ENCODE measurements at places on chromosomes 1 and 21.
A peak's percentile ranks its signal among the peaks of the same experiment; 100 is the strongest.

- DNase-seq: no peak
Observed at GRCh38 chr1:26696119-26696653, 371 bp downstream of the ARID1A start.

GRCh38 chr1:28744184-28744583, 7.4 kb downstream of the YTHDF2 start:
- no peak for DNase-seq

- DNase-seq: no peak
Observed at GRCh38 chr1:207952617-207953542, 42.0 kb upstream of the CD34 start.

- DNase-seq: no peak
Observed at GRCh38 chr21:38671773-38672172, 134.0 kb upstream of the ETS2 start.

DNA sequence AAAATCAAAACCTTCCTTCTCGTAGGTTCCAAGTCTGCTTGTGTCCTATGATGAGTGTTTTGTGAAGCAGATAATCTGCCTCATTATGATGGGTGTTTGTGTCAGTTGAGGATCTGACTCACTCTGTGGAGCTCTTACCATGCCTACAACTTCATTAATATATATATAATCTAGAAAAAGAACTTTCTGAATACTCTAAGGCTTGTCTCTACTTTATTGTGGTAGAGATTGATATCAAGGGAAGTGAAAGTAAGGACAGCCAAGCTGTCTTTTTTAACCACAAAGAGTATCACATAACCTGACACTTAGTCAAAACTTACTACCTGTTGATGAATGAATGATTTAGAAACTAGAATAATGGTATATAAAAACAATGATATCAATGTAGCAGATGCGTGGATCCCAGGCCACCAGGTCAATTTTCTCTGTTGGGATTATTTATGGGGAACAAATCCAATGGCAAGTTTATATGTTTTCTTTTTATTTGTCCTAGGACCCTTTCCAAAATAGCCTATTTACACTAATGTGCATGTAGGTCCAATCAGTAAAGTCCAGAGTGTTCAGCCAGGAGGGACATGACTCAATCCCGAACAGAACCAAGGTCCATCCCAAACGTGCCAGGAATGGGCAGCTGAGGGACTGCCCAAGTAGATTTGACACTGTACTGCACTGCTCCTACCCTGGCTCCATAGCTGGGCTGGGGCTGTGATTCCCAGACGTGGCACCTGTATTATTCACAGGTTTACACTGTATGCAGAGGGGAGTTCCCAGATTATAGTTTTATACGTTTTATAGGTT, 182.3 kb upstream of the GREM2 start:
- DNase-seq: no peak

- no peak for DNase-seq
Observed at GRCh38 chr1:22141554-22142314, 1.2 kb downstream of the WNT4 start.

- DNase-seq: no peak
Observed at GRCh38 chr21:17053321-17053720, 459.5 kb upstream of the CXADR start.

GRCh38 chr1:92509619-92510018, 22.9 kb upstream of the GFI1 start:
- no peak for DNase-seq

GRCh38 chr1:52296345-52296744, 69.7 kb downstream of the CC2D1B start:
- DNase-seq: peak; percentile 17

DNA sequence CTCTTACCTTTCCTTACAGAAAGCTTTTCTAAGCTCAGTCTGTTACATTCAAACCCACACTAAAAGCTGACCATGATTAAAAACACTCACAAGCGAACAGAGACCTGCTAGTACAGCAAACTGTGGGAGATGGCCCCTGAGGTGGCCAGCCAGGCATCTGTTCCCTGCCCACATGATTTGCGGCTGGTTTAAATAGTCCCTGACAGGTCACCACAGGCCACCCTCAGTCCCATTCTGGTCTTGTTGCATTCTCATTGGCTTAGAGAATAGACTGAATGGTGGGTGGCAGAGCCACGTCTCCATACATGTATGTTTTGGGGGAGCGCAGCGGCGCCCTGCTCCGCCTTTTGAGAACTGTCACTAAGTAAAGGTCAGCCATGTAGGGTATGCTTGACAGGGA, 2.3 kb upstream of the ACTA1 start:
- DNase-seq: no peak

GRCh38 chr1:59696421-59697115, 118.2 kb upstream of the HOOK1 start:
- DNase-seq: no peak

DNA sequence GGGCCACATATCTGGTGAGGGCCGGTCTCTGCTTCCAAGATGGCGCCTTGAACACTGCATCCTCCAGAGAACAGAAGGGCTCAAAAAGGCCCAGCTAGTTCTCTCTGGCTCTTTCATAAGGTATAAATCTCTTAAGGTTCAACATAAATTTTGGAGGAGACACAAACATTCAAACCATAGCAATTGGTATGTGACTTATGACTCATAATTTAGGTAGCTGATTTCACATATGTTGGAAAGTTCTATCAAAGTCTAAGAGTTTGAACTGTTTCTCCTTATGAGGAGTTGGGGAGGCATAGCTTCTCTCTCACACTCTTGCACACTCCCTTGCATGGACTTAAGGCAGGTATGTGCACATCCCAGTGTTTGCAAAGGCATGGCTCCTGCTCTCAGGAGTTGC, 5.1 kb upstream of the FYB2 start:
- no peak for DNase-seq

GRCh38 chr1:67761730-67762129, 71.5 kb downstream of the GNG12 start:
- DNase-seq: no peak

DNA sequence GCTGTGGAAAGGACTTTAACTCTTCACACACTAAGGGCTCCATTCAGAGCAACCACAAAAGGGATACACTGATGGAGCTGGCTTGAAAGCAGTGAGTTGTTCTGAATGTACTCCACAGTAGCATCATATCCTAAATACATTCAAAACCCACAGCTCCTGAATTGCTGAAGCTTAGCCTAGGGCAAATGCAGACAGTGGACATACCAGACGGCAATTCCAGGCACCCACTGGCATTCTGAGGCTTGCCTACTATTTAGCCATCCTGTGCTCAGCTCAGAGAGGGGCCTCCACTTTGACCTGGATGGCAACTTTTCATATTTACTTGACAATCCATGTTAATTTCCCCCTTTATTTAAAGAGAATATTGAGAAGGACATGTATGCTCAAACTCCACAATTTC, 303.5 kb downstream of the NTNG1 start:
- DNase-seq: no peak

DNA sequence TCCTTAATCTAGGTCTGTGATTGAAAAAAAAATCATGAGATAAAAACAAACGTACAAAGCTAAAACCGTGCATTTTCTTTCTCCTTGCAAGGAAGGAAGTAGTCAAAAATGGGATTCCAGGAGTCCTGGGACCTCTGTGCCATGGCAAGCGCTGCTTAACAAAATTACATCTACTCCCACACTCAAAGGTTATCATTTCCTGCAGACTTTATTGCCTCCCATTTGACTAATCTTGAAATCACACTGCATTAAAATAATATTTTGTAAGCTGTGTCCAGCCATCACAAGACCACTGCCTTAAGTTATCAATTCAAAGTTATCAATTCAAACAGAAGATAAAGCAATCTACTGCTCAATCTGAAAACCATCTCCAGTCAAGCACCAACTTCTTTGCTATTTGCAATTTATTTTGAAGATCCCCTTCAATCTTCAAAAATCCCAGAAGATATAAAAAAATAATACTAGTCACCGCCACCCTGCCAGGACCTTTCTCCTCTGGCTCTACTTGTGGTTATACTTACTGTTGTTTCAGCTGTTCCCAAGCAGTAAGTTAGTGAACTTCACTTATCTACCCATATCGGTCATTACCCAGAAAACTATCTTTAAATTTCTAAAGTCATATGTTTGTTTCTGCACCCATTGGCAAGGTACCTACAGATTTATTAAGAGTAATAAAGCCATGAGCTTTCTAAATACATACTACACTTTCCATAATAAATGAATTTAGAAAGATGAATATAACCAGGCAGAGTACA, 38.1 kb upstream of the RAP1GAP start:
- DNase-seq: no peak

DNA sequence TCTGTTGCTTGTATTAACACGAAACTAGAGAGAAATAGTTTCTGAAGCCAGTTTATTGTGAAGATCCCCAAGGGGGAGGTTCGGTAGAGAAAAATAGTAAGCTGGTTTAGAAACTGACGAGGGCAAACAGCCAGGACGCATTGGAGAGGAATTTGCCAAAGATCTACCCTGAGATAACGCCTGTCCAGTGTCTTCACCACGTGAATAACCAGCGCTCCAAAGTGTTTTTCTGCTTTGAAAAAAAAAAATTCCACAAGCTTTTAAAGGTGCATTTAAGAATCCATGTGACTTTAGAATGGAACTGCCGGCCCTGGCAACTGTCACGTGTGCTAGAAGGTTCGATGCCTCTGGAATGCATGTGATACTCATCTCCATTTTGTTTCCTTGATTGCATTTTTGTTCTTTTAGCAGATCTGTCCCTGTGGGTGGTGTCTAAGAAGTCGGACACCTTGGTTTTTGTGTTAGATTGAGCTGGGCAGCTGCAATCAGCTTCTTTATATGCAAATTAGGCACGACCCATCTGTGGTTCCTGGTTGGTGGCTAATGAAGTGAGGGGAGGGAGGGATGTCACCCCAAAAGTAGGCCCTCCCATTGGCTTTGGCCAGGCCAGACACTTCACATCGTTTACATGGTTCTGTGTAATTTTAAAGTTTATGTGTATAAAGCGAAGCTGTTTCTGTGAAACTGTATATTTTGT, 1.3 kb upstream of the THAP3 start:
- no peak for DNase-seq

DNA sequence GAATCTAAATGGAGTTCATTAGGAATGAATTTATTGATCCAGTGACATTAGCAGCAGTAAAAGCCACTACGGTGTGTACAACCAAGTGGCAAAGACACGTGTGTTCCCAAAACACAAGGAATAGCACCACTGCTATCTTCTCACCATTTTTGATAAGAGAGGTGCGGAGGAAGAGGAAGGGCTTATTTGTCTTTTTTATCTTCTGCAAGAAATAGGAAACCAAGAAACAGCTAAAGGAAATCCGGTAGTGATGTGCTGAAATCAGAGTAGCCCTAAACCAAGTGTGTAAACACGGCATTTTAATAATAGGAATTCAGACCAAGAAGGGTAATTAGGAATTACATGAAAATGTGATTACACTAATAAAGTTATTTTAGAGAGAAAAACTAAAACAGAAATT, 9.1 kb upstream of the SCYL3 start:
- DNase-seq: no peak

GRCh38 chr1:43052786-43053439, 94.2 kb upstream of the SLC2A1 start:
- no peak for DNase-seq

GRCh38 chr1:174491606-174492005, 43.8 kb downstream of the GPR52 start:
- no peak for DNase-seq

- no peak for DNase-seq
Observed at GRCh38 chr1:153768316-153769181, 6.7 kb upstream of the SLC27A3 start.

GRCh38 chr1:101898137-101898536, 98.6 kb downstream of the OLFM3 start:
- no peak for DNase-seq

- DNase-seq: no peak
Observed at GRCh38 chr1:224939844-224940425, 10.5 kb downstream of the DNAH14 start.

GRCh38 chr21:44517175-44517899, 22.7 kb downstream of the KRTAP10-1 start:
- no peak for DNase-seq

GRCh38 chr1:223217781-223218180, 74.7 kb upstream of the TLR5 start:
- DNase-seq: no peak

GRCh38 chr21:25573409-25574206, 33.7 kb downstream of the MRPL39 start:
- peak; percentile 46 for DNase-seq

DNA sequence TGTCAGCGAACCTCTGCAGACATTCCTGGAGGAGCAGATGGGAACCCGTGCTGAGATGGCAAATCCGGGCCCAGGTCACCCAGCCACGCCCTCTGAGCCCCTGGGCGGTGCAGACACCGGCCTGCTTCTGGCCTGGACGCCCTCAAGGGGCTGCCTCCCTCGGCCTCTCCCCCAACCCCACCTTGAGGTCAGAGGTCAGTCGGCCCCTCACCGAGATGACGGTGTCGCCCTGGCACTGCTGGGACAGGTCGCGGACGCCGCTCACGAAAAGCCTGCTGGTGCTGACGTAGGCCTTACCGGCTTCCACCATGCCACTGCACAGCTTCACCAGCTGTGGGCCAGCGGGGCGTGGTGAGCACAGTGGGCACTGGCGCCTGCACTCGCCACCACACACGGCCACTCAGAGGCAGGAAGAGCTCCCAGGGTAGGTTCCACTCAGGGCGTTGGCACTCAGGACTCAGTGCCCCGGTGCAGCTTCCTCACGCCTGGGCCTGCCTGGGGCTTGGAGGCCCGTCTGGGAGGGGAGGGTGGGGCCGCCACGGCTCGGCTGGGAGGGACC, 4.7 kb downstream of the ACAP3 start:
- DNase-seq: no peak

- no peak for DNase-seq
Observed at GRCh38 chr1:157566484-157567300, 14.4 kb upstream of the FCRL5 start.

- no peak for DNase-seq
Observed at GRCh38 chr1:209642816-209643215, 9.4 kb downstream of the LAMB3 start.

DNA sequence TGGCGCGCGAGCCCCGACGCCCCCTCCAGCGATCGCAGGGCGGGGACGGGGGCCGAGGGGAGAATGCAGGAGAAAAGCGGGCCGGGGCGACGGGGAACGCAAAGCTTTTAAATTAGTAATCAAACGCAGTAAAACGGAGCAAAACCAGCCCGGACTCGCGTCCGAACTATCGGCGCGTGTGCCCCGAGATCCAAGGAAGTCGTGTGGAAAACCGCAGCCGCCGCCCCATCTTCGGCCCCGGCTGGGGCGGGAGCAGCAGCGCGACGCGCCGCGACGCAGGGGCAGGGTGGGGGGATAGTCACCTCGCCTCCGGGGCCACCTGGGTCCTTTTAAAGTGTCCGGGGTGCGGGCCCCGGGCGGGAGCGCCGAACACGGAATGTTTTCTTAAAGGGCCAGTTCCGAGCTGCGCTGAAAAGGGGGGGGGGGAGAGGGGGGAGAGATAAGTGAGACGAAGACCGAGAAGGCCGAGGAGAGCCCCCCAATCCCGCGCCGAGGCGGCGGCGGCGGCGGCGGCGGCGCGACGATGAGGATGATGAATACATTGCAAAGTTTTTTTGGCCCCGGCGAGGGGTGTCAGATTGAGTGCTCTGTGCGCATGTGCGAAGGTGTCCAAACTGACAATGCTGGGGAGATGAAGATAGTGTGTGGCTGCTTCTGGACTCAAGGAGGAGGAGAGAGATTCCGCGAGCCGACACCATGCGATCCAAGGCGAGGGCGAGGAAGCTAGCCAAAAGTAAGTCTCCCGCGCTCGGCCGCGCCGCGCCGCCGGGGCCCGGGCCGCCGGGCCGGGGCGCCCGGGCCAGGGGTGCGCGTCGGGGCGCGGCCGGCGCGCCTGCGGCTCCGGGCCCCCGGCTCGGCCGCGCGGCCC, at the start of gene PRDM16:
Gene PRDM16, plus strand, starts transcription at position 640 of the 868 bp plus-strand sequence. Its CDS starts 57 bp downstream, at position 697.
- no peak for DNase-seq

Measured in GM04503 (cell line).